ENCODE measurements at places on chromosomes 3 and 15.

- peak; percentile 3 for DNase-seq
These were observed 273.2 kb downstream of the PDZRN3 start for GRCh38 chr3:73351423-73352071.

DNA sequence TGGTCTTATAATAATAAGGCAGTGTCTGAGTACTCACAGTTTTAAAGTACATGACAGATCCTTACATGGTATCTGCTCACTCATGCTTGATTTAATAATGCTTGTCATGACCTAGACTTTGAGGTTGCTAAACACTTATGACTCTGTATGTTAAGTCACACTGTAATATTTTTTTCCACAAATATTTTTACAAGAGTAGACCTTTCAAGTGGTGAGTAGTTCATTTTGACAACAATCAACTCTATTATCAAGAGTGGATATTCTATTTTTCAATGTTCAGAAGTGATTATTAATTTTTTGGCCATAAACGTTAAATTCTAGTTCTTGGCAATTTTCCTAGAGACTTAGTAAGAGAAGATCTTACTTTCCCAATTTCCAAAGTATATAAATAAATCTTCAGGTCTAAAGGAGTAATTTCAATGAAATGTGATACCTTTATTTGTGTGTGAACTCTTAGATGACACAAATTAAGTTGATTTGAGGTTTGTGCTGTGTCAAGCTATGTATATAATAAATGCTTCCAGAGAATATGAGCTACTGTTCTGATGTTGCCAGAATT is 104.5 kb downstream of the NLGN1 start:
- DNase-seq = no peak

GRCh38 chr15:40787344-40787841 is 17.6 kb downstream of the C15orf62 start:
- DNase-seq = peak; percentile 84

- DNase-seq = no peak
These were observed 10.5 kb downstream of the WWTR1 start for GRCh38 chr3:149647285-149647684.
